Activated CD4-positive, CD25-positive, alpha-beta regulatory T cell treated with anti-CD3 and anti-CD28 coated beads, Interleukin-2, amount 50 U/mL, for 72 hours (primary cell): ENCODE measurements at places on chromosomes 2 and 18.

- DNase-seq, result no peak
These were observed 179.4 kb upstream of the DCC start for GRCh38 chr18:52160636-52161035.

DNA sequence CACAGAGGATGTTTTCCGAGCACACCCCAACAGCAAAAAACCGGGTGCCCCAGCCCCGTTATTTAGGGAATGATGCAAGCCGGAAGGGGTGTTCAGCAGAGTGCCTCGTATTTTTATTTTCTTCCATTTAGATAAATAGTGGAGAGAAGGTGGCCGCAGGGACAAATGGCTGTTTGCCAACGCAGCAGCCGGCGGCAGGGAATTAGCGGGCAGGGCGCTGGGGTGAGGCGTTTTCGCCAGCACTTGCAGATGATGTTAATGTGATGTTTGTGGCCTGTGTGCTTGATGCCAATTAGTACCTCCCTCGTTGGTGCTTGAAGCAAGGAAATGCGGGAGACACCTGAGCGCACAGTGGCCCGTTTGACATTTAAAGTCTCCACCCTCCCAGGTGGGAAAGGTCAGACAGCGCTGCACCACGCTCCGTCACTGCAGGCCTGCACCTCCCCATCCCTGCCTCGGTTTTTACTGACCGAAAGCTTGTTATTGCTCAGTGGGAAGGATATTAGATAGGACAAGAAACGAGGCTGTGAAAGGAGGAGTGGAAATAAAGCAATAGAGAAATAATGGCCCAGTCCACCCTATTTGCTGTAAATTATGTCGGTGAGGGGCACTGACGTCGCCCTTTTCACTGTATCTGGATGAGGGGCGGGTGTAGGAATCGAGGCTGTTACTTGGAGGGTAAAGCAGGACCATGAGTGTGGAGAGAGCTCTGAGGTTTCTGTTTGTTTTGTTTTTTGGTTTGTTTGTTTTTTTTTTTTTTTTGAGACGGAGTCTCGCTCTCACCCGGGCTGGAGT, 39.1 kb downstream of the NFATC1 start:
- DNase-seq, result no peak

GRCh38 chr2:65728477-65729180, 296.2 kb upstream of the SPRED2 start:
- no peak for DNase-seq

DNA sequence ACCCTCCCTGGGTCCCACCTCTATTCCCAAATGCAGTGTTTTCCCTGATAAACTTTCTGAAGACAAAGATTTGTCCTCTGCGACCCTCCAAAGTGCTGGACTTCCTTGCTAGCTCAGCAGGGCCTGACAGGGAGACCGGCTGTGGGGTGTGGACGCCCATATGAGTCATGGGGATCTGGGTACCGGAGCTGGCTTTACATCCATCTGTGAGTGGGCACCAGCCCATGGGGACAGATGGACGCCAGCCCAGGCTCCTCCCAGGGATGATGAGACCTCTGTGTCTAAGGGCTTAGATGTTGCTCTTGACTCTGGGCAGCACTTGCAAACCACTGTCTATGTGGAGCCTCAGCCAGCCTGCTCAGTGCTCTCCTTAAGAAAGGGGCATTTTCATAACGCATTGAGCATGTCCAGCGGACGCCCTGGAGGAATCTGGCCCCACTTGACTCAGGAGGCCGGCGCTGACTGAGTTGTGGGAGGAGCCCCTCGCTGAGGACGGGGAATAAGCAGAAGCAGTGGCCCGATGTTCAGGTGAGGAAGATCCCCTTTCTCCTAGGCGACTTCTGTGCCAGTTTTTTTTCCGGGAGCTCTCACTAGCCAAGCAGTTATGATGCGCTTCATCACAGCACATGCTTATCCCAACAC, 229.4 kb upstream of the MYT1L start:
- DNase-seq, result no peak

- no peak for DNase-seq
These were observed 208.4 kb downstream of the MYCN start for GRCh38 chr2:16148632-16149348.

DNA sequence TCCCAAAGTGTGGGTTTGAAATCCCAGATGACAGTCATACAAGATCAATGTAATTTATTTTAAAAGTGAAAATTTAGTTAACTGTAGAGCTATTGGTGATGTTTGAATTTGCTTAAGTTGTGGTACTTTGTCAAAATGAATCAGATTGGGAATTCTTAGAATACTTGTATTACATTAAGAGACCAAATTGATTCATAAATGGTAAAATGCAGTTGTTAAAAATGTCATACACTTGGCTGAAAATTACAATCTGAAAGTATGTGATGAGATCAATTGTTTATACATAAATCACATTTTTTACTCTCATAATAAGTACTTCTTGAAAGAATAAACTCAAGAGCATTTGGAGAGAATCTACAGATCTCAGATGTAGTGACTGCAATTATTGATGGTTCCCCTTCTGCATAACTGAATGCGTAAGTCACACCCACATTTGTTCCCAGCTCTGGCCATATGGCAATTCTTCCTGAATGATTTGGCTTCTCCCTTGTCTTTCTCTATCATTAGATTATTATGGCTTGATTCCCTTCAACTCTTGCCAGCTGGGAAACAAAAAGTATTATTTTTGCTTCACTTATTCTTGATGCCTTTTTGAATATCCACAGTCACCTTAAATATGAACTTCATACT, 558.5 kb downstream of the CPS1 start:
- no peak for DNase-seq

DNA sequence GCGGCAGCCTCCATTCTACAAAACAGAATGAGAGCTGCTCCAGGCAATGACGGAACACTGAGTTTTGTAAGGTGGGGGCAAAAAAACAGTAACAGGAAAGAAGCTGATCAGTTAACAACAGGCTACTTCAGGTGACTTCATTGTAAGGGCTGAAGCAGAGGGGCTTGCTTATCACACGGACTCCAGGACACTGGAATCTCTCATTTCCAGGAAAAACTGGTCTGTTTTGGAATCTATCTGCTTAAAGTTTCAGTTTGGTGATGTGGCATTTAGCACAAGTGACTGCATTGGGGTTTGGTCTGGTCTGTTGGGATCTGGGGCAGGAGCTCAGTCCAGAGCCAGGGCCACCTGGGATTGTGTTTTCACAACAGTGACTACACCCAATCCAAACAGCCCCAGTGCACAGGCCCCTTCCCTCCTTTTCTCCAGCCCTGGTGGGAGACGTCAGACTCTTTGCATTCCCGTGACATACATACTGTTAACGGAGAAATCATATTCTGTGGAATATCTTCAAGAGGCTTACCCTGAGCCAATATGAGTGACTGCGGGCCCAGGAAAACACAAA, 14.1 kb downstream of the AMER3 start:
- DNase-seq, result no peak

DNA sequence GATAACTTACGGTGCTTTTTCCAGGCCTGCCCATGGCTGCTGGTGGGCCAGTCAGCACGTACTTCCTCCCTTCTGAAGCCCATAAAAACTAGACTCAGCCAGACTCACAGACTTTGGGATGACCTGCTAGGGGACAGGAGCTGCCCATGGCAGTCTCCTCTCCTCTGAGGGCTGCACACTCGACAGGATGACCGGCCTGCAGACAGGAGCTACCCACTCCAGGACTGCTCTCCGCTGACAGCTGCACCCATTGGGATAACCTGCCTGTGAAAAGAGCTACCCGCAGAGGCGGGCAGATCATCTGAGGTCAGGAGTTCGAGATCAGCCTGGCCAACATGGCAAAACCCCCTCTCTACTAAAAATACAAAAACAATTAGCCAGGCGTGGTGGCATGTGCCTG, 75.4 kb downstream of the EPB41L3 start:
- DNase-seq, result no peak

- no peak for DNase-seq
These were observed 5.0 kb downstream of the NDUFS1 start for GRCh38 chr2:206154197-206154596.

GRCh38 chr2:171345971-171346722, 87.6 kb downstream of the METTL8 start:
- no peak for DNase-seq

GRCh38 chr2:41038408-41038807, 586.5 kb upstream of the SLC8A1 start:
- no peak for DNase-seq

- DNase-seq, result no peak
These were observed 61.5 kb upstream of the CTIF start for GRCh38 chr18:48477348-48477747.

DNA sequence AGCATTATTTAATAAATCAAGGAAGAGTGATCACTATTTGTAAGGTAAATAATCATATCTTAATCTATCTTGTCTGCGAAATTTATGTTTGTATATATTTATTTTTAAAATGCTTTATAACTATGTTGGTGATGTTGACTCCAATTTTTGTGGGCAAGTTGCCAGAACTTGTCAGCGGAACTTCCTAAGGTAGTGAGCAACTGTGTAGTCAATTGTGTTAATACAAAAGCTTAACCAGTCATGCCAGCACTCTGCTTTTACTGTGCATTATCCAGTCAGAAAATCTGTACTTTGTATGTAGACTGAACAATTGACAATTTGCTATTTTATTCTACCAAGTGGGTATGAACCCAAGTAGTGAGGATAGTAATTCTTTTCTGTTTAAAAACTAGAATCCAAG, 61.9 kb upstream of the RND3 start:
- DNase-seq, result no peak

DNA sequence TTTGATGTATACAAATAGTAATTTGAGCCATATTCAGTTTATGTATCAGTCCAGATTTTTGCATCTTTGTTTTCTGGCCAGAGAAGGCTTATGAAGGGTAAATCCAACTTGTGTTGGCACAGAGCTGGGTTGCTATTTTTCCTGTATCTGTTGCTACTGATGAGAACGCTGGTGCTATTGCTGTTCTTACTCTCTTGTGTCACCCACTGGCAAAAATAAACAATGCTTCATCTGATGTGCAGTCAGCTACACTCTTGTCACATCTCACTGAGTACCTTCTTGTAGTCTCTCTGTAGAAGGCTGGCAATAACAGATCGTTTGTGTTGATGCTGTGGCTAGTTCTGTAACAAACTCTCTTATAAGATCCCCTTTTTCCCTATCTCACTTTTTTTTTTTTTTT, 323.4 kb downstream of the CDH19 start:
- no peak for DNase-seq

DNA sequence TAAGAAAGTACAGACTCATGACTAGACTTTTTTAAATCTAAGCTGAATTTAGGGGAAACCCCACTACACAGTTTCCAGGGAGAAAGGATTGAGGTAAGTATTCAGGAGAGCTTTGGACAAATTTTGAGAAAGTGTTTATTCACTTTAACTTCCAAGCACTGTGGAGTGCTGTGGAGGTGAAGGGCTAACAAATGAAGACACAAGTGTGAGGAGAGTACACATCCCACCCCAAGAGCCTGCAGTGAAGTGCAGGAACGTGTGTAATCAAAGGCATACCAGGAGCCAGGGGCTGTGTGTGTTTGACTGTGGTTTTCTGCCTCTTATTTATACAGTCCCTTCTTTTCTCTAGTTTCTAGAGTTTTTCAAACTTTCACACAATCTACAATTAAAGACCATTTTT, 118.3 kb downstream of the CMPK2 start:
- no peak for DNase-seq

DNA sequence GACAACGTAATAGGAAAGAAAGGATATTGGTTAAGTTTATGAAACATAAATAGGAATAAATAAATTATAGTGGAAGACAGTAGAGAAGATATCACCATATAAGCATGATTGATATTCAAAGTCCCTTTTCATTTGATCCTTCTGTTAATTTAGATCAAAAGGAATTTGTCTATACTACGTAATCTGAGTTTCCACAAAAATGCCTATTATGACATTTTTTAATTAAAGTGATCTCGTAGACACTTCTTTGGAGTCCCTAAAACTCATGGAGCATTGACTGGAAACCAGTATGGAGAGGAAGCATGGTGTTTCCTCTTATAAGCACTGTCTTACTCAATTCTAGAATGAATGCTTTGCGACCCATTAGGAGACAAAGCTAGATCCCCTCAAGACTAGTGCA, 411.4 kb upstream of the SPHKAP start:
- no peak for DNase-seq

GRCh38 chr2:20559277-20559676, 91.6 kb downstream of the HS1BP3 start:
- DNase-seq, result no peak

- no peak for DNase-seq
These were observed 499.0 kb downstream of the TMX3 start for GRCh38 chr18:68215931-68216330.

DNA sequence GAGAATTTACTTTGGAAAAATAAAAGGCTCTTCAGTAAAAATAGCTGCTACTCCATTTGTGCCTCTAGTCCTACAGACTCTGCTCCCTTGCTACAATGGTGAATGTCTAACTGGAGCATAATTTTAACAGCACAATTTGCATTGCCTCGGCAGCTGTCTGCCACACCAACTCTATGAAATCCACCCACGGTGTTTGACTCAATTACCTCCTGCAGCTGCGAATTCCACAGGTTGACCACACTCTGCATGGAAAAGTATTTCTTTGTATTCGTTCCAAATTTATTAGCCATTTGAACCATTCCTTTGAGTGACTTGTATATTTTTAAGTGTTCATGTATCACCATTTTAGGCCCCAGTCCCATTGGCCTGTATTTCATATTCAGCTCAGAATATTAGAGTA, 182.1 kb upstream of the CCDC68 start:
- no peak for DNase-seq

GRCh38 chr2:83844490-83844889, 614.6 kb downstream of the SUCLG1 start:
- DNase-seq, result no peak

DNA sequence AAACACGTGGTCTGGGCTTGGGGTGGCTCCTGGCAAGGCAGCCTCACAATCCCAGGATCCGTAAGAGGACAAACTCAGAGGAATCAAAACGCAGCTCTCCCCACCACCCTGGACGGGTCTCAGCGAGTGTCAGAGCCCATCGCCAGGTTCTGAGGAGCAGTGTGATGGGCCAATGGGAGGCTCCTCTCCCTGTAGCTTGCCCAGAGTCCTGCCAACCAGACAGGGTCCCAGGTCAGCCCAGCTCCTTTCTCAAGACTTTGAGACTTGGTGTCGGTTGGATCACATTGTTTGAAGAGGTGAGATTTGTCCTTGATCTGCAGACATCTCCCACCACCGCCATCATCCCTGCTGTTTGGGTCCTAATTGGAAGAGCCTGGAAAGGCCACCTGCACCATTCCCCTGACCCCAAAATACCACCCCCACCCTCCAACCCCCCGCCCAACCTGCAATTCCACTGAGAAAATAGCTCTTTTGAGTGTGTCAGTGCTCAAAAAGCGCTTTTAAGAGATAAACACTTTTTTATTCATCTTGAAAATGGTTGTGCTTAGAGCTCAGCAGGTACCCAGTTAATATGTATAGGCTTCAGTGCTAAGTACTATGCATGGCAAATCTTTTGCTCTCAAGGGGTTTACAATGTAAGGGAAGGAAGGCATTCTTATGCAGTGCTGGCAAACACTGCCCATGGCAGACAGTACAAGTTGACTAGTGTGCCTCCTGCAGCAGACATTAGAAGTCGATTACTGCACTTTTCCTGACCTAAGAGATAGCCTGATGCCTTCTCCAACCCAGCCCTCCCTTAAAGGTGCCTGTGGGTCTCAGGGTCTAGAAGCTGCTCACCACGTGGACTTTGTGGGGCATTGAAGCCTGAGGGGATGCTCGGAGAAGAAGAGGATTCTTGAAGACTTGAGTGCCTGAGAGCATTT, 50.6 kb downstream of the GLI2 start:
- no peak for DNase-seq

- no peak for DNase-seq
These were observed 125.3 kb upstream of the NRP2 start for GRCh38 chr2:205556841-205557539.

GRCh38 chr2:197573608-197574007, 57.7 kb downstream of the MOB4 start:
- no peak for DNase-seq
